Amygdala (tissue), 56 donors: ENCODE measurements at places on chromosomes 1 and 21.

DNA sequence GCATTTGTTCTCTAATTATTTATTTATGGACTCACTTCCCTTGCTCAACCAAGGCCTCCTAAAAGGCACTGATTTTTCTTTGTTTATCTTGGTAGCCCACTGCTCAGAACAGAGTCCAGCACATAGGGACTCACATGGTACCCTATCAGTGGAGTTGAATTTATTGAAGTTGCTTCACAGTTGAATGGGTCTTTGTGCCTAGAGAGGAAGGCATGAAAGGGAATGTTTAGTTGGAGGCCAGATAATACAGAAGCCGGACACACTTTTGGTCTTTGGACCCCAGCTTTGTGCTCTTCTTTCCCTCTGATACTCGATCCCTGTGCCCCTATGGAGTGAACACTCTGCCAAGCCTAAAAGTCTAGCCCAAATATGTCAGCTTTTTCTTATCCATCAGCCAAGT, 429.0 kb downstream of the PRDM2 start:
- no peak for DNase-seq

DNA sequence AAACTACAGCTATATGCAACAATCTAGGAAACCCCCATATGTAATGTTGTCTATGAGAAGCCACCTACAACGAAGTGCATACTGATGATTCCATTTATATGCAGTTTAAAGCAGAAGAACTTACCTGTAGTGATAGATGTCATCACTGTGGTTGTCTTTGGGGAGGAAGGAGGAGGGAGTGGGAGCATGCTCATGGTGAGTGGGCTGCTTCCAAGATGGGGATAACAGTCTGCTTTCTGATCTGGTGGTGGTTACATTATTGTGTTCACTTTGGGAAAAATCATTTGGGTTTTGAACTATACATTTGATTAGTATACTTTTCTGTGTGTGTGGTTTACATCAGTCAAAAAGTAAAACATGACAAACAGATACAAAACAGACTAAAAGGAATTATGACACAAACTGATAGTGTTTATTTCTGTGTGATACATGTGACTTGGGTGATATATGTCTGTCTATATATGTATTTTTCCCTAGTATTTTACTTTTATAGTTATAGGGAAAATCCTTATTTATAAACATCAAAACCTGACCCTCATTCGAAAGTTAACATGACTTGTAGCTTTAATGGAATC, 184.7 kb downstream of the VPS13D start:
- DNase-seq = no peak

GRCh38 chr1:150753416-150753815, 12.2 kb downstream of the CTSS start:
- DNase-seq = no peak

DNA sequence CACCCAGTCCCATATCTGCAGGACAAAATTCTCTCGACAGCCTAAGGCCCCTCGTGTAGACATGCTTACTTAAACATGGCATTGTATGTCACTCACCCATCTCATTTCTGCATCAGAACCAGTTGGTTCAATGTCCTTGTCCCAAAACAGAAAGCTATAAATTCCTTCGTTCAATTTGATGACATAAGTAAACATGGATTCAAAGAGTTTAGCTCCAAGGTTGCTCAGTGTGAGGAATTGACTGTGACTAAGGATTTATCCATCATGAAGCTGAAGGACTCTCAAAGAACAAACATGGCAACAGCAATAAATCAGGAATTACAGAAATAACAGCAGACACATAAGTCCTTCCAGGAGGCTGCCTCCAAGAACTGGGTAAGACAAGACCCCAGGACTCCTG, 237.2 kb downstream of the TOMM20 start:
- DNase-seq = no peak

DNA sequence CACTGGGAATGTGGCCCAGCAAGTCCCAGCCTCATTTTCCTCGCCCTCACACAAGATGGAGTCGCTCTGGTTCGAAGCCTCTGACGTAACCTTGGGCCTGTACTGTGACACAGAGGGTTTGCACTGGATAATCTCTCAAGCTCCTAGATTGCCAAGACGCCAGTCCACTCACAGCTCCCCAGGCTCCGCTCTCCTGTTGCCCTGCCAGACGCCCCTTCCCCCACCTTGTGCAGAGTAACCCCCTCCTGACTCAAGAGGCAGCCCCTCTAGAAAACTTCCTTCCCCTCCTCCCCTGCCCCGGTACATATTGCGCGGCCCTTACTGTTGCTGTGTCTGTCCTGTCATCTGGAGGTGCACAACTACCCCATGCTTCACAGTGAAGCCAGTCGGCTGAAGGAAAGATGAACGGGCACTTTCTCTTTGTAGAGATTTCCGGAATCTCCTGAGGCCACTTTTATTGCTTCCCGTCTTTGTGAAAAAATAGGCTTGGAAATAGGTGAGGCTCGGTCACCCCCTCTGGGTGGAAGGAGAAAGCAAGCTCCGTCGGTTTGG, 981 bp upstream of the KIAA1614 start:
- DNase-seq = no peak

DNA sequence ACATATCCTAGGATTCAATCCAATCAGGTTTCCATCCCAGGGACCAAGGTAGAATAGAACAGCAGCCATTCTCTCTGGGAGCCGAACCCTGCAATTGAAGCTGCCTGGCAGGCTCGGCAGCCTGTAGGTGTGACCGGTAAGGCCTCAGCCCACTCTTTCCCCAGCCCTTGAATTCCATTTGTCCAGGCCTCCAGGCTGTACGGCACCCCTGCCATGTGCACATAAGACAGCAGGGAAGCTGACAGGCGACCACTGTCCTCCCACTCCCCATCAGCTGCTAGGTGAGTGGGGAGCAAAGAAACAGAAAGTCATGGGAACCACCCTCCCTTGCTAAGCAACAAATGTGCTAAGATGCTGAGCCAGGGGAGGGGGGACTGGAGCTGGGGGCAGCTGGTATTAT, 23.0 kb downstream of the OPTC start:
- DNase-seq = no peak
